T-cell (primary cell): ENCODE measurements at places on chromosomes 4 and X. TPM values are rescaled to one million over a fixed set of nuclear protein-coding genes. Genes with fewer than 3 reads are reported as not detected.

DNA sequence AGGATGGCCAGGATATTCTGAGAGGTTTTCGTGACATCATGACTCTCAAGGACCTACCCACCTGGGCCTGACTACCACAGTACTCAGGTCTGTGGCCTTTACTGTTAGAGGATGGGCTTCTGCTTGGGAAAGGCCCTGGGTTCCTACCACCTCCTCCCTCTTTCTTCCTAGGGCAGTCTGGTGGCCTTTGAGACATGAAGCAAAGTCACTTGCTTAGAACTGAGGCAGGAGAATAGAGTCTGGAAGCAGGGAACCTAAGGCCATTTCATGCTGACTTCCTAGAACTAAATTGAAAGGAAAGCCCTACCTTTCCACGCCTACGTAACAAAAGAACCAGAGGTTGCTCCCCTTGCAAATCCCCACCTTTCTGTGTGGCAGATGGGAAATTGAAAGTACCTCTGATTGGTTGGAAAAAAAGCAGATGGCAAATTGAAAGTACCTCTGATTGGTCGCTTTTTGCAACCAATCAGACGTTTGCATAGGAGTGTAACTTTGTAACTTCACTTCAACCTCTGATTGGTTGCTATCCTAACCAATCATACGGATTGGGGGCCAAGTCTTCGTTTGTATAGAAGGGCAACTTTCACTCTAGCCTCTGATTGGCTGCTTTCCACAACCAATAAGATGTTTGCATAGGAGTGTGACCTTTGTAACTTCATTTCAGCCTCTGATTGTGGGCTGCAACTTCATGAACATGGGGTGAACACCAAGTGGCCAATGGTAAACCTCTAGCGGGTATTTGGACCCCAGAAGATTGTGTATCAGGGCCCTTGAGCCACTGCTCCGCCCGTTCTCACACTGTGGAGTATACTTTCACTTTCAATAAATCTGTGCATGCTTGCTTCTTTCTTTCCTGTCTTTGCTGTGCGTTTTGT lies 9.9 kb upstream of the AKAP14 start:
- DNase-seq = peak; percentile 8

Gene CAPN6
- total RNA-seq = not detected

Gene KLHL4
- 0.20 TPM for total RNA-seq

Gene AADAT
- not detected for total RNA-seq

GRCh38 chr4:174559894-174560293 lies 37.6 kb upstream of the HPGD start:
- DNase-seq = no peak

DNA sequence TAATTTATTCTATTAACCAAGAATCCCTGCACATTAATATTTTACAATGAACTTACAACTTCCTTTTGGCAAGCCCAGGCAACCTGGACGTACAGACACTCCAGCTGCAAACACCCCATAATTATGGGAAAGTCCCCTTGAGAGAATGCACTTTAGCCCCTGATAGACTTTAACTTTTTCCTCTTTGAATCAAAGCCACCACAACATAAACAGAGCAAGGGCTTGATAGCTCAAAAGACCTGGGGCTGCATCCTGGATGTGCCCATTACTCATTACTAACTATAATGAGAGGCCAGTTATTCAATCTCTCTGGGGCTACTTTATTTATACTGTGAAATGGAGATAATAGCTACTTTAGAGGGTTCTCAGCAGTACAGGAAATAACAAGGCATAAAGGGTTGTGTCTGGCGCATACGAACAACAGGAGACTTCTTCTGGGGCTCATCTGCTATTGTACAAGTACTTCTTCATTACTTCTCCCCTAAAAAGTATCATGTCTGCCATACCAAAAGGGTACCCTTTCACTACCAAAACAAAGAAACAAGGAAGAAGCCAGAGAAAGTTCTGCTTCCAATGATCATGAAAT lies 54.9 kb downstream of the CASK start:
- no peak for DNase-seq

Gene CHRNA9
- total RNA-seq = 0.23 TPM

Gene RHOXF1
- 0.85 TPM for total RNA-seq

- DNase-seq = no peak
Observed at GRCh38 chr4:76090241-76090691, 15.8 kb downstream of the ART3 start.

DNA sequence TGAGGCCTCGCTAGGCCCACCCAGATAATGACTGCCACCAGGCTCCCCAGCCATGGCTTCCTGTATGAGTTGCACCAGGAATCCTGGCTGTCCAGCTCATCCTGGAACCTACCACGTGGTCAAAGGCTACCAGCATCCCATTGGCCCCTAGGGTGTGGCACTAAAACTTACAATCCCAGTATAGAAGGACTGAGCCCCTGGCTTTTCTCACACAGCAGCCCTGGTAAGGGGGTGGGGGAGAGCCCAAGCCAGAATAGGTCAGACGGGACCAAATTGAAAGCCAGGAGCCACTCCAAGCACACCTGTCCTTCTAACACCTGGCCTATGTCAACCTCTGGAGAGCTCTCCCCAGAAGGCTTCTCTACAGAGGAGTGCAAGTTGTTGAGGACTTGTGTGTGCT lies 269.3 kb upstream of the AGTR2 start:
- DNase-seq = no peak

DNA sequence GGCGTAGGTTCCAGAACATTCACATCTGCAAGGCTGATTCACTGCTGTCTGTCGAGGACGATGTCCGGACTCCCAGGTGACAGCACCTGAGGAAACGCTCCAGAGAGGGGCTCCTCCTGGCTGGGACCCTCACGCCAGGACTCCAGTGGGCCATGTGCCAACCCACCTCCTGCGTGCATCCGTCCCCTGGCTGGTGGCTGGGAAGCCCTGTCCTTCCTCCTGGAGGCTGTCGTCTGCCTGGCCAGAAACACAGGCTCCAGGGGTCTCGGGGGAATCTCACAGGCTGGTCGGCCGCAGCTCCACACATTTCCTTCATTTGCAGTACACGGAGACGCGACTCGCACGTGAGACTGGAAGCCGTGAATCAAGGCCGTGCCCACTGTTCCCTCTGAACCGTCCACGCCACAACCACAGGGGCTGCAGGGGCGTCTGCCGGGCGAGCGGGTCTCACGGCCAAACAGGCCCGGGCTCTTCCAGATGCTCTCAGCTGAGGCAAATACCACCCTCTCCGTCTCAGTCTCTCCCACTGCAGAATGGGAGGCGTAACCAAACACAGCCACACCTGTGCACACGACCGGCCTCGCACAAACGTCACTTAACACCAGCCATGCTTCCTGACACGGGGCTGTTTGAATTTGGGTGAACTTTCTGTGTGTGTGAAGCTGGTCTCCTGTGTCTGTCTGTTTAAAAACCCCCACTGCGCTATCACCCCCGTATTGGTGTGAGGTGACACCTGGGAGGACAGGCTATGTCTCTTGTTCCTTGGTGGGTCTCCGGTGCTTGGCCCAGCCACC lies 38.7 kb upstream of the MXD4 start:
- DNase-seq = no peak

Gene SOD3
- total RNA-seq = not detected

DNA sequence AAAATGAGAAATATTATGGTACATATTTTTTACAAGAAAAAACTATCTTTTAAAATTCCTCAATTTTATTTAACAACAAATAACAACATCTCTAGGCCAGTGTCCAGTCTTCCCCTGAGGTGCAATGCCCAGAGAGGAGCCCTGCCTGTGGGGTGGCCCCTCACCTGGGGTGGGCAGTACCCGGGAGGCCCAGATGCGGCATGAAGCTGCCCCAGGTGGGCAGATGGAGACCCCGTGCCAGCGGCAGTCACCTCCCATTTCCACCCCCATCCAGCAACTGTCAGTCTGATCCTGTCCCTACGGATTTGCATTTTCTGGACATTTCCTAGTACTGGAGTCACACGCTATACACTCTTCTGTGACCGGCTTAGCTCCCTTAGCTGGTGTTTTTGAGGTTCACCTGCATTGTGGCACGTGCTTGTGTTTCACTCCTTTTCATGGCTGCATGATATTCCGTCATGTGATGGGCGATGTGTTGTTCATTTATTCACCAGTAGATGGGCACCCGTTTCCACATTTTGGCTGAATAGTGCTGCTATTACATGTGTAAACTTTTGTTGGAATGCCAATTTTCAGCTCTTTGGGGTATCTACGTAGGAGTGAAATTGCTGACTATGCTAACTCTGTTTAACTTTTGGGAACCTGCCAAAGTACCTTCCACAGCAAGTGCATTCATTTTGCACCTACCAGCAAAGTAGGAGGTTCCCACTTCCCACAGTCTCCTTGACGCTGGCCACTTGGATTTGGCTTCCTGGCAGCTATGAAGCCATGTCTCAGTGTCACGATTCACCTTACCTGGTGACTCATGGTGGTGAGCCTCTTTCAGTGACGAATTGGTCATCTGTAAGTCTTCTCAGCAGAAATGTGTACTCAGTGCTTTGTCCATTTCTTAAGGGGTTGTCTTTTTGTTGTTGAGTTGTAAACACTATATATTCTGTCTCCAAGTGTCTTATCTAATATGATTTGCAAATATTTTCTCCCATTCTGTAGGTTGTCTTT lies 11.7 kb upstream of the MAEA start:
- no peak for DNase-seq

DNA sequence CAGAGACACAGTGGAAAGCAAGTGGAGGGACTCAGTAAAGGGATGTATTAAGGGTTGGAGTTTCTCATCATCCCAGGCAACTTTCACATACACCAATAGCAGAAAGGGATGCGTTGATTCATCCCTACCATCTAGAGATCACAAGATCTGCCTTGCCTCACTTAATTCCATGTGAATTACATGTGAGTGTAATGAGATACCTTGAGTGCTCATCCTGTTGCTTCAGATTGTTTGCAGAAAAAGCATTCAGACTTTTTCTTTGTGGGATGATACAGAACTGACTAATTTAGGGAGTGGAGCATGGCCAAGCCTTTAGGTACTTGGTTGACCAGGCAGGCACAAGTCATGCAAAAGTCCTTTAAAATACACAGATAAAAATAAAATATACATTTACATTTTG lies 124.8 kb upstream of the SLIT2 start:
- DNase-seq = no peak

- no peak for DNase-seq
Observed at GRCh38 chr4:2079006-2079405, 19.9 kb downstream of the NAT8L start.

- DNase-seq = no peak
Observed at GRCh38 chrX:39416547-39417260, 615.4 kb downstream of the MID1IP1 start.

- DNase-seq = no peak
Observed at GRCh38 chr4:97367878-97368277, 775.4 kb downstream of the STPG2 start.

GRCh38 chrX:46961097-46961496 lies 48.9 kb downstream of the JADE3 start:
- DNase-seq = no peak

- no peak for DNase-seq
Observed at GRCh38 chr4:7813674-7814073, 126.0 kb downstream of the AFAP1 start.

DNA sequence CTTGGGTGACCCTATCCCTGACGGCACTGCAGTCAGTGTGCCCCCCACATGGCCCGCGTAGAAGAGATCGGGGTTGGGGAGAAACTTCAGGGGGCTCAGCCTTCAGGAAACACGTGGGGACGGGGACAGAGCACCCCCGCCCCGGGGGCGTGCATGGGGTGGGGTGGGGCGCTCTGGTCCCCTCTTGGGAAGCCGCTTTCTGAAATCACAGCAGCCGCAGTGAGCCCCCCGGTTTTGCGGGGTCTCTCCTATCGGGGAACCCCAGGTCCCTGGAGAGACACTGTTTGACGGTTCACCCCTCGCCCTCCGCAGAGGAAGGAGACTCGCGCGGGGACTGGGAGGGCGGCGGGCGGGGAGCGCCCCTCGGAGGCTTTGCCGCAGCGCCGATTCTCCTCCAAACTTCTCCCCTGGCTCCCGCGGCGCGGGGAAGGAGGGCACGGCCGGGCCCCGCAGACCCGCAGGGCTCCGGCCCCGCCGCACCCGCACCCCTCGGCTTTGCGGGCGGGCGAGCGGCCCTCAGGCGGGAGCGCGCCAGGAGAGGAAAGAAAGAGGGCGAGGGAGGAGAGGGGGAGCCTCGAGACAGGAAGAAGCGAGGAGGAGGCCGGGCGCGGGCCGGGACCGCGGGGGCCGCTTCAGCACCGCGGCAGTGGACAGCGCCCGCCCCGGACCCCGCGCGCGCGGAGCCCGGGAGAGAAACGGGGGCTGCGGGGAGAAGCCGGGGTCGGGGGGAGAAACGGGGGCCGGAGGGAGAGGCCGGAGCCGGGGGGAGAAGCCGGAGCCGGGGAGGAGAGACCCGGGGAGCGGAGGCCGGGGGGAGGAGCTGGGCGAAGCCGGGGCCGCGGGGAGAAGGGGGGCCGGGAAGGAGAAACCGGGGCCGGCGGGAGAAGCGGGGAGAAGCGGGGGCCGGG lies 612 bp downstream of the CPLX1 start:
- DNase-seq = peak; percentile 34

- no peak for DNase-seq
Observed at GRCh38 chr4:121176082-121176934, 12.2 kb upstream of the TNIP3 start.

Gene ATXN3L
- not detected for total RNA-seq

Gene AFM
- 0.18 TPM for total RNA-seq

GRCh38 chr4:173514641-173515217 lies 15.3 kb downstream of the HAND2 start:
- no peak for DNase-seq

GRCh38 chr4:121484633-121485032 lies 103.8 kb upstream of the QRFPR start:
- DNase-seq = no peak

DNA sequence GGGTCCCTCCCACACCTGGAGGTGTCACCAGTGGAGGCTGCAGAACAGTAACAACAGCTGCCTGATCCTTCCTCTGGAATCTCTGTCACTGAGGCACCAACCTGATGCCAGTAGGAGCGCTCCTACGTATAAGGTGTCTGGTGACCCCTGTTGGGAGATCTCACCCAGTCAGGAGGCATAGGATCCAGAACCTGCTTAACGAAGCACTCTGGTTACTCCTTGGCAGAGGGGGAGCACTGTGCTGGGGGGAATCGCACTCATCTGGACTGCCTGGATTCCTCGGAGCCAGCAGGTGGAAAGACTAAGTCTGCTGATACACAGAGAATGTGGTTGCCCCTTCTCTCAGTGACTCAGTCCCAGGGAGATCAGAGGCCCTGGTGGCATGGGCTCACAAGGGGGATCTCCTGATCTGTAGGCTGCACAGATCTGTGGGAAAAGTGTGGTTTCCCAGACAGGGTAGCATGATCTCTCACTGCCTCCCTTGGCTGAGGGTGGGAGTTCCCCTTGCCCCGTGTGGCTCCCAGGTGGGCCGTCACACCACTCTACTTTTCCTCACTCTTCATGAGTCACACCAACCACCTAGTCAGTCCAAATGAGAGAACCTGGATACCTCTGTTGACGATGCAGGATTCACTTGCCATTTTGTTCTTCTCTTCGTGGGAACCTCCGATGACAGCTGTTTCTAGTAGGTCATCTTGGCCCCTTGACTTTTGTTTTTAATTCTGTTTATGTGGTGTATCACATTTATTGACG lies 305.9 kb downstream of the IDS start:
- DNase-seq = no peak
